ENCODE measurements at places on chromosomes 6 and 20.
A peak's percentile ranks its signal among the peaks of the same experiment; 100 is the strongest.

- no peak for DNase-seq
These were observed 5.5 kb upstream of the CDSN start for GRCh38 chr6:31125586-31126363.

DNA sequence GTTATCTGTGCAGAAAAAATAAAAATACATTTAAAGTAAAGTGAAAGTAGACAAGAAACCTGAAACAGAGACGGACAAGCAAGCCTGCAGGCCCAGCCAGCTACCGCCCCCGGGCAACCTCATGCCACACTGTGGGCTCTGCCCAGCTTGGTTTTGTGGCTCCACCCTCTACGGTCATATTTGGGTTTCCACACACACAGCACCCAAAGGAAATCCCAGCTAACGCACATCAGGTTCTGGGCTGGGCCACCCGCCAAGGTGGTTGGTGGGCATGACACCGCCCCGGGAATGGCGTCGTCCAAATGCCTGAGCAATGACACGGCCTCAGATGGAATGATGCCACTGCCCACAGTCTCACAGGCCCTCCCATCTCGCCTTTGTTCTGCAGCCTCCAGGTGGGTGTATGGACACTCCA is 22.9 kb downstream of the FAM110A start:
- DNase-seq, result peak; percentile 36

DNA sequence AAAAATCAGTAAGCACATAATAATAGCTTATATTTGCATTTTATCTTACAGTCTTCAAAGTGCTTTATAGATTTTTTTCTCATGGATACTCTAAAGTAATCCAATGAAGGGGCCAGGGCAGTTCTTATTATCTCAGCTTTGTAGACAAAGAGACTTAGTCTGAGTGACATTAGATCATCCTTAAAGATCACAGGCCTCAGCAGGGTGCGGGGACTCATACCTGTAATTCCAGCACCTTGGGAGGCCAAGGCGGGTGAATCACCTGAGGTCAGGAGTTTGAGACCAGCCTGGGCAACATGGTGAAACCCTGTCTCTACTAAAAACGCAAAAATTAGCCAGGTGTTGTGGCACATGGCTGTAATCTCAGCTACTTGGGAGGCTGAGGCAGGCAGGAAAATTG is 14.5 kb downstream of the FERMT1 start:
- no peak for DNase-seq

DNA sequence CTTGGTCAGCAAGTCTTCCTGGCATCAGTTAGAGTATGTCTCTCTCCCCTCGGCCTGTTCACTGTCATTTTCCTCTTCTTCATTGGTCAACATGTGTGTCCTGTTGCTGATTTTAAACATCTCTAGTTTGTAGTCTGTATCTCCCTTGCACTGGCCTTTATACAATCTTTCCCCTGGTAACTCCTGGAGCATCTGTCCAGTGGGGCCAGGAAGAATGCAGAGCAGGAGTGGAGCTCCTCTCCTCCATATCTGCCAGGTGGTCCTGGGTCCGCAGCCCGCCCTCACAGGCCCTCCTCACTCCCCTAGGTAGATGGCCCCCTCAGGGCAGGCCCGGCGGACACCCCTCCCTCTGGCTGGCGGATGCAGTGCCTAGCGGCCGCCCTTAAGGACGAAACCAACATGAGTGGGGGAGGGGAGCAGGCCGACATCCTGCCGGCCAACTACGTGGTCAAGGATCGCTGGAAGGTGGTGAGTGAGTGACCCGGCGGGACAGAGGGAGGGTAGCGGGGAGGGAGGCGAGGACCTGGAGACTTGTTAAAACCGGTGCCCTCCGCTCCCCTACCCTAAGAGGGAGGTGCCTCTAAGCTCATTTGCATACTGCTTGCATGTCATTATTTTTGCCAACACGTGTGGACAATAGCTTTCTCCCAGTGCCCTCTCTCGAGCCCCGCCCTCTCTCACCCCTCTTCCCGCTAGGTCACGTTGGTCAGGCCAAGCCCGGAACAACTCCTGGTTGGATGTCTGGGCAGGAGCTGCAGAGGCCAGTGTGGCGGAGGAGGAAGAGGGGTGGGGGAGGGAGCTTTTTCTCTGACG is 3.2 kb downstream of the TTBK1 start:
- no peak for DNase-seq

GRCh38 chr6:44078827-44079671 is 48.2 kb downstream of the MRPL14 start:
- peak; percentile 50 for DNase-seq

DNA sequence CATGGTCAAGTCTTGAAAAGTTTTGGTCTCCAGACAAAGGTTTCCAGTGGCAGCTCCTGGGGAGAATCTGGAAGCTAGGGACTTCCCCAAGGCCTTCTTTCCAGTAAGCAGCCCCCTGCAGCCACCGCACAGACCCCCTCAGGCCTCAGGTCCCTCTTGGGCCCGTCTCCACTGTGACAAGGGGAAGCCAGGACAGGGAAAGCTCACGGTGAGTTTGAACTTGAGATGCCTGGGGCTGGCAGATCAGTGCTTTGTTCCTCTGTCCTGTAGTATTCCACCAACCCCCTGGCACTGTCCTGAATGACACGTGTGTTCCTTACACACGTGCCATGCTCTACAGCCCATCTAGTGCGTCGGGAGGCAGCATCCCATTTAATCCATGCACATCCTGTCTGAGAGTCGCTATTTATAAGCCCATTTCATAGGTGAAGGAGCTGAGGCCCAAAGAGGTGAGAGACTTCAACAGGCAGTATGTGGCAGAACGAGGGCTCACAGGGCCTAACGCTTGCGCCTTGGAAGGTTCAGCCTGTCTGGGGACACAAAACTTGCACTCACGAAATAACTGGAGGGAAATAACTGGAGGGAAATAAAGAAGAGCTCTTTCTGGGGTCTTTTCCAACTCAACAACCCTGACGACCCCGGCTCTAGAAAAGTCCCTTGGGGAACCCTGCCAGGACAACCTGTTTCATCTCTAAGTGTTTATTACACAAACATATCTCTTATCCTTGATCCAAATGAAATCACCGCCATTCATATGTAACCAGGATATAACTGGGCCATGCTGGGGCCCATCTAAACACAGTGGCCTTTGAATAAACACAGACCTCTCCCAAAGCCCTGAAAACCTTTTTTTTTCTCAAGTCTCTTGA is 123.0 kb downstream of the BANF2 start:
- no peak for DNase-seq

DNA sequence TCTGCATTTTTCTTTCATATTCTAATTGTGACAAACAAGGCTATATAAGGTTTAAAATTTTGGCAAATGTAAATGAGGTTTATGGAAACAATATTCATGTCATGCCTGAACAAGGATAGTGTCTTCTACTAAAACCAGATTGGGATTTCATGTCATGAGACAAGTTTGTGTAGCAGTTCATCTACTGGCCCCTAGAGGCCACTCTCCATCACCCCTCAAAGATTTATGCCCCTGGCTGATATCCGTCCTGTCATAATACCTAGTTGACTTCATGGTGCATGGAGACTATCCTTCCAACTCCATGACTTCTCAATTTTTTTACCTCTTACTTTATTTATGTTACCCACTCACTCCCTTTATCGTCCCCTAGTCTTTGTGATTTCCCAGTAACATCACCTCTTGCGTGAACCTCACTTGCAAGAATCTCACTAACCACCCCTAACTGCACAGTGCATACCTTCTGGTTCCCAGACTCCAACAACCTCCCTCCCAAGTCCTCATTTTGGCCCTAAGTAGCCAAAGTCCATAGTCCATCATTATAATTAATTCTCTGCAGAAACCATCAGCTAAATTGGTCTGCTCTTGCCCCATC is 179.8 kb downstream of the TASP1 start:
- no peak for DNase-seq

Measured in stimulated activated CD8-positive, alpha-beta memory T cell treated with anti-CD3 and anti-CD28 coated beads, Interleukin-7, amount 100 ng/mL, for 4 hours (primary cell).